ENCODE measurements at places on chromosomes 3 and 15. TPM values are rescaled to one million over a fixed set of nuclear protein-coding genes. Genes with fewer than 3 reads are reported as not detected.

- peak; percentile 29 for DNase-seq
Measured at GRCh38 chr15:39084674-39085530, 496.0 kb upstream of the THBS1 start.

GRCh38 chr3:12461097-12461649 lies 23.1 kb upstream of the TSEN2 start:
- no peak for DNase-seq

DNA sequence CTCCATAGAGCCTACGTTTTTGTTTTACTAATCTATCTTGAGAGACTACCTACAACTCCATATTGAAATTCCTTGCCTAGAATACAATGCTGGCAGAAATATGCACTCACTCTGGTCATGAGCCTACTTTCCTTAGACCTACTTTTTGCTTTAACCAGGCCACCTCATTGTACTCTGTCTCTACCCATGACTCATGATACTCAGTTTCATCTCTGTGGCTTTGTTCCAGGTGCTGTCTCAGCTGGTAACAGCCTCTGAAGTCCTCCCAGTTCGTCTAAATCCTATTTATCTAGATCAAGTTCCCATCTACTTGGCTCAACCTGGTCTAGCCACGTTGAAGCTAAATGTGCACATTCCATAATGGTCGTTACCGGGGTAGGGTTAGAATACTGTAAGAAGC lies 536.4 kb downstream of the RSL24D1 start:
- no peak for DNase-seq

DNA sequence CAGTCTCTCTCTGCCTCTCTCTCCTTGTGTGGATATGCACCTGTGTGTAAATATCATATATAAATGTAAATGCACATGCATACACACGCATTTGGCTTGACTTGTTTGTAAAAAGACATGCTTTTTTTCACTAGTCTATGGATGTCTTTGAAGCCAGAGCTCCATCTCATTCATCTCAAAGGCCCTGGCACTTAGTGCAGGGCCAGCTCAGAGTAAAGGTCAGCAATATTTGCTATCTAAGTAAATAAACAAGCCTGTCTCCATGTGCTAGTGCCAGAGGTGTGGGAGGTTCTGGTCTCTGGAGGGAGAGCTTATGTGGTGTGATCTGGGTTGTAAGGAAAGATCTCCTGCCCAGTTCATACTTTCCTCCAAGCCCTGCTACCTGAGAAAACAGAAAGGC lies 5.6 kb downstream of the CLSTN2 start:
- DNase-seq, result no peak

GRCh38 chr3:123652342-123652984 lies 67.6 kb upstream of the HACD2 start:
- peak; percentile 72 for DNase-seq

DNA sequence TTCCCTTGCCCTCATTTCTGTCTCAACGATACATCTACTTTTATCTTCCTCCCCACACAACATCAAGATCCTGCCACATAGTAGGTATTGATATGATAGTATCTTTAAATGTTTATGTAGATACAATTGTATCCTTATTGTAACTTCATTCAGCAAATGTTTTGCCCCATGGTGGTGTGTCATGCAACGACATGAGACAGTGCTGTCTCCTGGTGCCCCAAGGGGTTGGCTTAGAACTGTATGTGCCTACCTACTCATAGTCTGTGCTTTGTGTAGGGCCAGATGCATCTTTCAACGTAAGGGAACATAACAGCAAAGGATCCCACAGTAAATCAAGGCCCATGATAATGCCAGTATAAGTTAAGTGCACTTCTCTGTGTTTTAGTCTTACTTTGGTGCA lies 2.8 kb upstream of the CD47 start:
- no peak for DNase-seq

DNA sequence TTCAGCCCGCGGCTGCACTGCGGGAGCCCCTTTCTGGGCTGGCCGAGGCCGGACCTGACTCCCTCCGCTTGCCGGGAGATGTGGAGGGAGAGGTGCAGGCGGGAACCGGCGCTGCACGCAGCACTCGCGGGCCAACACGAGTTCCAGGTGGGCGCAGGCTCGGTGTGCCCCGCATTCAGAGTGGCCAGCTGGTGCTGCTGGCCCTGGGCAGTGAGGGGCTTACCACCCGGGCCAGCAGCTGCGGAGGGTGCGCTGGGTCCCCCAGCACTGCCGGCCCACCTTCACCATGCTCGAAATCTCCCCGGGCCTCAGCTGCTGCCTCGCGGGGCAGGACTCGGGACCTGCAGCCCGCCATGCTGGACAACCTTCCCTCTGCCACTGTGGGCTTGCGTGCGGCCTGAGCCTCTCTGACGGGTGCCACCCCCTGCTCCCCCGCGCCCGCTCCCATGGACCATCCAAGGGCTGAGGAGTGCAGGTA lies 733.5 kb upstream of the CCDC54 start:
- no peak for DNase-seq

- DNase-seq, result no peak
Measured at GRCh38 chr3:179801856-179802255, 149.0 kb downstream of the USP13 start.

The FOXB1 gene
- not detected for total RNA-seq

The TRPM1 gene
- total RNA-seq, result not detected

The GABRA5 gene
- total RNA-seq, result not detected
